ENCODE measurements at places on chromosomes 5 and 9.

DNA sequence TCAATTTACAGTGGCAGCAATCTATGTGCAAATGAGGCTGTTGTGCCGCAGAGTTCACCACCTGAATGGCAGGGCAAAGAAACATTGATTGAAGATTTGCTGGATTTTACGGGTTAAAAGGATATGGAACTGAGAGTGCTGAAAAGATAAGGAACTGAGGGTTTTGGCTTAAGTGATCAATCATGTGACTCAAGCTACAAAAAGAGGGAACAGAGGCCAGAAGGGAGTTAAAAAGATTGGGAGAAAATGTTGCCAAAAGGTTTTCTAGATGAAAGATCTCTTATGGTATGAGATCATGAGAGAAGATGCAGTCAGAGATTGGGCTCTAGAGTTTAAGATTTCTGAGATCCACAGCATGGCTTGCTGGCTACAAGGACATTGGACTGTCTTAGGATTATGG, 7.9 kb upstream of the RIMOC1 start:
- no peak for DNase-seq

GRCh38 chr9:34446951-34447350, 11.4 kb downstream of the FAM219A start:
- DNase-seq: no peak

DNA sequence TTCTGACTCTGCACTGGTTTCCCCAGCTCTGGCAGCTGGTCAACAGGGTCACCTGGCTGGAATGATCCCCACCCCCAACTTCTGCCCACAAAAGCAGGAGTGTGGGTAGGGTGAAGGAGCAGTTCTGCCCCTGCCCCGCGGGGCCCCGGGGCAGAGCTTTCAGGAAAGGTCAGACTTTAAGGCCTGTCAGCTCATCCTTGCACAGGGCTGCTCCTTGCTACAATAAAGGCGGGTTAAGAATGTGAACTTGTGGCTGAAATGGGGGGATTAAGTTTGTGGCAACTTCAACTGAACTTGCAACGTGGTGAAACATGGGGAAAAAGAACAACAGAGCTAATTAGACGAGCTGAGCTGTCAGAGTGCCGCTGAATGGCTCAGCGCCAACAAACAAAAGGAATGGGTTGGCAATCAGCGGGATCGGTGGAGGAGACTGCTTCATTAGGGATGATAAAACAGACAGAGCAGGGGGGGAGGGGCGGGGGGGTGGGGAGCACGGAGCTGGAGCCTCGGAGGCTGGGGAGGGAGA, 50.8 kb downstream of the CRB2 start:
- DNase-seq: no peak

GRCh38 chr5:28542987-28543386, 1504.6 kb upstream of the CDH9 start:
- DNase-seq: no peak

DNA sequence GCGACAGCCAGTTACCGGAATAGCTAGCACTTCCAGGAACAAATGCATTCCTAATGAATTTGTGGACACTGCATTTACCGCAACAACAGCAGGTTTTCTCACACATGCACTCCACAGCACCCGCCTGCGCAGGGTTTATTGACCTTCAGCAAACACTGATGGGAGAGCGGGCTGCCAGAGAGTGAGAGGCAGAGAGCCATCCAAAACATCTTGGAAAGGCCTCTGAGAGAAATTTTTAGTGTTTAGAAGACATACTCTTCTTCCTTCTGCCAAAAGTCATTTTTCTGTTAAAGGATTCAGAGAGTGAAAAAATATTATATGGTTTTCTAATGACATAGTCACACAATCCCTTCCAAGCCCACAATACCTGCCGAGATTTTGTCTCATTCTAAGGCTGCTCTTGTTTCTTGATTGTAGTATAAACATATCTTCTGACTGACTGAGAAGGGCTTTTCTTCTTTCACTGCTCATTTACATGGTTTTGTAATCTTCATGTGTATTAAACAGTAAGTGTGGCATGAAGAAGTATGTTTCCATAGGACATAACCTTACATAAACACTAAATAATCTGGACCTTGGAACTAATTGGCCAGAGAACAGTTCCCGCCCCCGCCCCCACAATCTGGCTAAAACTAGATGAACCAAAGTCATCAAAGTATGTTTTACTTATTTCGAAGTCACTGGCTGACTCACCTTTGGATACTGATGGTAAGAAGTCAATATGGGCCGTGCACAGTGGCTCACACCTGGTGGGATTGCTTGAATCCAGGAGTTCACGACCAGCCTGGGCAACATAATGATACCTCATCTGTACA, 432.5 kb upstream of the MEF2C start:
- no peak for DNase-seq

- no peak for DNase-seq
Observed at GRCh38 chr5:169301986-169302385, 1.0 kb upstream of the SLIT3 start.

DNA sequence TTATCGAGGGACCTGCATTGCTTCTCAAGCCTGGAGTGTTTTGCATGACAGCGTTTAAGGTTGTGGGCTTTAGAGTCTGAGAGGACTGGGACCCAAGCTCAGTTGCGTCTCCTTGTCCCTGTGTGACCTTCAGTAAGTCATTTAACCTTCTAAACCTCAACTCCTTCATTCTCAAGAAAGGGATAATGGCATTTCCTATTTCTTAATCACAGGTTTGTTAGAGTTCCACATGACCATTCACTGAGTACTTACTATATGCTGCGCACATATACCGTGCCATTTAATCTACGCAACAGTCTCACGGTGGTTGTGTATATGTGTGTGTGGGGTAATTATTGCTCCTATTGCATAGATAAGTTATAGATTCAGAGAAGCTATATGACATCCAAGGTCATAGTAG, 76.3 kb downstream of the MACROH2A1 start:
- no peak for DNase-seq

DNA sequence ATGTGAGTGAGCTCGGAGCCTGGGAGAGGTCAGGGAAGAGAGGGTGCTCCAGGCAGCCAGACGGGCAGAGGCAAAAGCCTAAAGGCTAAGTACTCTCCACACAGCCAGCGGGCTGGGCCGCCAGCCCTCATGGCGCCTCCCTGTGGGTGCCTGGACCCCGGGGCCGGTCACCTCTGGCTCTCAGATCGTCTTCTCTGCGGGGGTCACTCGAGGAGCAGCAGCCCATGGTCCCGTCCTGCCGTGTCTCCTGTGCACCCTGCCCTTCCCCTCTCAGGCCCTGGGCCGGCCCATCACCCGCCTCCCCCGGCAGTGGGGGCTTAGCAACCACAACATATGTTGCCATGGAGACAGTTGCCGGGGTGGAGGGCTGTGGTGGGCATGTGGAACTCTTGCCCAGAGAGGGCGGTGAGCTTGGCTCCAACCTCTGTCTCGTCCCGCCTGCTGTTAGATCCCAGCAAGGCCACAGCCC, 4.2 kb downstream of the AK1 start:
- no peak for DNase-seq

DNA sequence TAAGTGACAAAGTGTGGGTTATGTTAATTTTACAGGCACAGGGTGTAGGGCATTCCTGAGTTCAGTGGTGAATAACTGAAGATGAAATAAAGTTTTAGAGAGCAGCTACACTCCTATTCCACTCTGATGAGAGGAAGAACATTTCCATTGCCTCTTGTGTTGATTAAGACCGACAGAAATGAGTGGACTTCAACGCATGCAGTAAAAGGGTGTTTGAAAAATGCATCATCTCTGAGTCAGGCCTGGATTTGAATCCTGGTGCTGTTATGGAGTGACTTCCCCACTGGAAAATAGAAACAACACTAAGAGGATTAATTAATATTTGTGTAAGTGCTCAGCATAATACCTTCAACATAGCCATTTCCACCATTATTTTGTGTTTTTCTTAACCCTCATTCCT, 86.3 kb downstream of the PRR16 start:
- DNase-seq: no peak

GRCh38 chr5:6360323-6361072, 17.8 kb downstream of the MED10 start:
- DNase-seq: no peak

DNA sequence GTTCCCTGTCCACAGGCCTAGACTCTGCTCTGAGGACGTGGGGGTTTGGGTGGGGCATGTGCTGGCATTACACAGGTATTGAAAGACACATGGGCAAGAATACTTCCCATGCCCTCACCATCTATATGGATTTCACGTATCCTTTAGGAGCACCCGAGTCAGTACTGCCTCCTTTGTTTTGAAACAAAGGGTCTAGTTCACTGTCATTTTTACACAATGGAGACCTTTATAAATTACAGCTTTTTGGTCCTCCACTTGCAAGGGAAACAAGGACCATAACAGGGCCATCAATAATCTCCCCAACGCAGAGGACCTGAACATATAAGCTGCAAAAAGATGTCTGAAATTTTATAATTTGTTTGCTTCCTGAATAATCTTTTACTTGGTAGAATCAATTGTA, 24.9 kb upstream of the CRHBP start:
- no peak for DNase-seq

DNA sequence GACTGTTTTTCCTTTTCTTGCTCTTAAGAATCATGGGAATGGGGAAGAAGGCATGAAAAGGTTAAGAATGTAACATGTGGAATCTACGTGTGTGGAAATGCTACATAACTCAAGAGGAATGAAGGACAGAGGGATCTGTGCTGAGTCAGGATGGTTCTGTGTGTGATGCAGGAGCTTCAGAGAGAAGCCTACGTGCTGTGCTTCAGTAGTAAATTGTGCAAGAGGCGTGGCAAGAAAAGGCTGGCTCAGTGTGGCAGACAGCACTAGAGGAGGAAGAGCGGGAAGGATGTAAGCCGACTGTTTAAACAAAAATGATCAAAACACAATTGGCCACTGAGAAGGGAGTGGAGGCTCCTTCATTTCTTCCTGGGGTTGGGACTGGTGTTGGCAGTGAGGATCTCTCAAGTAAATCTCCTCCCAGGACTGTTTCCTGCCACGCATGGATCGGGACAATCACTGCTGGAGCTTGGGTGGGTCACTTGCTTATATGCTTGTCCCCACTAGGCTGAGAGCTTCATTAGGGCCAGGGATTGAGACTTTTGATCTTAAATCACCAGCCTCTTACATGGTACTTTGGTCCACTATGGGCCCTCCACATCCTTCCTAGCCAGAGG, 59.4 kb upstream of the BASP1 start:
- no peak for DNase-seq

GRCh38 chr5:169772688-169773087, 135.6 kb downstream of the DOCK2 start:
- DNase-seq: no peak

- DNase-seq: no peak
Observed at GRCh38 chr5:97042996-97043395, 99.4 kb downstream of the LIX1 start.

- DNase-seq: no peak
Observed at GRCh38 chr5:174843263-174844250, 119.2 kb downstream of the MSX2 start.

- no peak for DNase-seq
Observed at GRCh38 chr5:122064992-122065391, 13.1 kb downstream of the LOX start.

- DNase-seq: no peak
Observed at GRCh38 chr5:146669656-146670055, 153.7 kb upstream of the GPR151 start.

GRCh38 chr9:128684065-128684324, 5.0 kb upstream of the SET start:
- no peak for DNase-seq

DNA sequence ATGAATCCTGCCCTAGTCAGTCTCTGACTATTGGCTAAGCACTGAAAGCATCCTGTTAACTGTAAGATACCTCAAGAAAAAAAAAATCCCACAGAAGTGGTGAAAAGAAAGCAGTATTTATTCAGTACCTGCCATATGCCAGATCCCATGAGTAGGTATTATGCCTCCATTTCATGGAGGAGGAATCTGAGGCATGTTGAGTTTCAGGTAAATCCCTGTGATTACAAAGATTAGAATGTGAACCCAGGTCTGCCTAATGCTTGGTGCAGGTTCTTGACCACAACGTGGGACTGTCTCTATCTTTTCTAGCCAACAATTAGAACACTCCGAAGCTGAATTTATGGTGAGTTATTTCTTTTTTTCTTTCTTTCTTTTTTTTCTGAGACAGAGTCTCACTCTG, 30.9 kb downstream of the SH3RF2 start:
- no peak for DNase-seq

- DNase-seq: no peak
Observed at GRCh38 chr5:175123542-175123941, 320.4 kb downstream of the DRD1 start.

GRCh38 chr5:71836559-71837112, 117.6 kb downstream of the CARTPT start:
- no peak for DNase-seq

DNA sequence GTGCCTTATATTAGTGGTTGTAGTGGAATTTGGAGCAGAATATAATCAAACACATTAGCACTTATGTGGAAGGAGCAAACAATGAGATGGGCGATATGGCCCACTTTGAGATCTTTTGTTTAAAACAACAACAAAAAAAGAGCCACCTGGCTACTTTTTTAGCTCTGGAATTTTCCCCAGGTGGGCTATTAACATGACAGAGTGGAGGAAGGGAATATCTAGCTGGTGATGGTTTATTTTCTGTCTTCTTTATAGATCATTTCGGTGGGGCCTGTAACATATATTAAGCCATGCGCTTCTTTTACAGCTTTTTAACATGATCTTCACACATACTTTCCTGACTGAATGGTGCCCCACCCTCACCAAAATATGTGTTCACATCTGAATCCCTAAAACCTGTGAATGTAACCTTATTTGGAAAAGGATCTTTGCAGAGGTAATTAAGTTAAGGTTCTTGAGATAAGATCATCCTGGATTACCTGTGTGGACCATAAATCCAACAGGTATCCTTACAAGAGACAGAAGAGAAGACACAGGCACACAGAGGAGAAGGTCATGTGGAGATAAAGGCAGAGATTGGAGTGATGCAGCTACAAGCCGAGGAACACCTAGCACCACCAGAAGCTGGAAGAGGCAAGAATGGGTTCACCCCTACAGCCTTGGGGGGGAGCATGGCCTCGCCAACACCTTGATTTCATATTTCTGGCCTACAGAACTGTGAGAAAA, 16.6 kb upstream of the ENTREP1 start:
- no peak for DNase-seq

DNA sequence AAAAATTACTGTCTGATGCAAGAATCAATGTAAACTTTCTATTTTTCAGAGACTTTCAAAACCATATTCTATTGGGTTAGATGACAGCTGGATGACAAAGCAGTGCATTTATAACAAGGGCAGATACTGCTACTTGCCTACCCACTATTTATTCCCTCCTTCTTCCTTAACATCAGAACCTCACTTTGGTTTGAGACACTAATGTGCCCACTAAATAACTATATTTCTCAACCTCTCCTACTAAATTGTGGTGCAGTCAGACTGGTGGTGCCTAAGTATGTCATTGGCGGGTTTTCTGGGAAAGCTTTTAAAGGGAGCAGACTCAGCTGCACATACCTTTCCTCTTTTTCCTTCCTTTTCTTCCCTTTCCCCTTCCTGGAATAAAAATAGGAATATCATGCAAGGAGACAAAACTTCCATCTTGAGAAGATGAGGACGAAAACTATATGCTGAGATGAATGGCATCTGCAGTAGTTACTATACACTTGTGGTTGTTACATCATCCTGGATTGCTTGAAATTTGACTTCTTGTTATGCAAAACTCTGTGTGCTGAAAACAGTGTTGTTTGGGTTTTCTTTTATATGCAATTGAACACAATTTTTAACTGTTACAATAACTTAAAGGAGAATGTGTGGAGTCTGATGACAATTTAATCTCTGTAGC, 43.8 kb downstream of the PRR16 start:
- DNase-seq: no peak

- DNase-seq: no peak
Observed at GRCh38 chr5:105730982-105731381, 1939.8 kb downstream of the EFNA5 start.

- no peak for DNase-seq
Observed at GRCh38 chr9:76717613-76718012, 46.6 kb upstream of the PCA3 start.

GRCh38 chr9:100394816-100395215, 32.1 kb upstream of the MSANTD3 start:
- DNase-seq: no peak
